Suppressor macrophage treated with lipopolysaccharide for 4 hours (primary cell): ENCODE measurements at places on chromosomes 5 and 9.

DNA sequence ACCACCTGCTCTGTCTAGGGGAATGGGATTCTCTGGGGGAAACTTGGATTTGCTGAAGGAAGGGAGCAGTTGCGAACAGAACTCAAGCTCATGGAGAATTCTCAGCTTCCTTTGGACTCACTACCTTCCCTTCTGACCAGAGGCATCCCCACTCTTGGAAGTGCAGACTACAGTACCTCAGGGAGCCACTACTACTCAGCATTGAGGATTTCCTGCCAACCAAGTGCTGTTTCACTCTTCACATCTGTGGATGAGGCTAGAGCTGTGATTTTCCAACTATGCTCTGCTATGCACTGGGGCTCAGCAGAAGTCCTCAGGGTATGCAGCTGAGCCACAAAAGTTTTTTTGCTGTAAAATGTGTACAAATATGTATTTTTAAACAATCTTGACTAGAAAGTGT, 43.9 kb downstream of the MACROH2A1 start:
- no peak for DNase-seq

GRCh38 chr5:133944263-133945185, 23.9 kb downstream of the C5orf15 start:
- DNase-seq: peak; percentile 70

GRCh38 chr9:87065981-87066380, 118.7 kb upstream of the GAS1 start:
- no peak for DNase-seq

GRCh38 chr9:36891341-36891811, 142.7 kb downstream of the PAX5 start:
- no peak for DNase-seq

DNA sequence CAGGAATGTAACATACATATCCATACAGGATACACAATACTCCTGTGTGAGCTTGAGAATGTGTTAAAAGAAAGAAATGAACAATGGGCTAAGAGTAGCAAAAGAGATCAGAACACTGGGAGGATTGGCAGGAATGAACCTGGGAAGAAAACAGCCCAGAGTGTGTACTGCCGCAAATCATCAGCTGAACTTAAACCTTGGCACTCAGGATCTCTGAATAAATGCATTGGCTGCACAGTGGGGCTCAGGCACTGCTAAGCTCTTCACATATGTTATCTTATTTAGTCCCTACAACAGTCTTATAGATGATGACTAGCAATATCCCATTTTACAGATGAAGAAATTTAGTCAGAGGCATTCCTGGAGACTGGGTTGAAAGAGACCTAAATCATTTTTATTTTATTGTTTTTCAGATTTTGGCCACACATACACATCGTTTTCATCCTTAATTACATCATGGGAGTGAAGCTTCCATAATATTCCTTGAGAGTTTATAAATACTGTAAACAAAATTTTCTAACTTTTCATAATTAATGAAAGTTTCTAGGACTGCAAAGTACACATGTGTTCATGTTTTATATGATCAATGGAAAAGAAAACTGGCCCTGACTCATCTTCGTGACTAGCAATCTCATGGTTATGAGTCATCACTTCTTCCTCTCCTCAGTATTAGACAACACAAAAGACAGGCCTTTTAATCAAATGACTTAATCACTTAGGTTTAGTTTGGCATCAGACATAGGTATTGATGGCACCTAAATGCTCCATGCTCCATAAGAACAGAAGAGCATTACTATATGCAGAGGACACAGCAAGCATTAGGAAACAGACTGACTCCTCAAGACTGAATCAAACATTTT, 59.2 kb downstream of the CDH18 start:
- peak; percentile 32 for DNase-seq

- DNase-seq: no peak
These were observed 150.0 kb downstream of the NTRK2 start for GRCh38 chr9:84819491-84819991.

DNA sequence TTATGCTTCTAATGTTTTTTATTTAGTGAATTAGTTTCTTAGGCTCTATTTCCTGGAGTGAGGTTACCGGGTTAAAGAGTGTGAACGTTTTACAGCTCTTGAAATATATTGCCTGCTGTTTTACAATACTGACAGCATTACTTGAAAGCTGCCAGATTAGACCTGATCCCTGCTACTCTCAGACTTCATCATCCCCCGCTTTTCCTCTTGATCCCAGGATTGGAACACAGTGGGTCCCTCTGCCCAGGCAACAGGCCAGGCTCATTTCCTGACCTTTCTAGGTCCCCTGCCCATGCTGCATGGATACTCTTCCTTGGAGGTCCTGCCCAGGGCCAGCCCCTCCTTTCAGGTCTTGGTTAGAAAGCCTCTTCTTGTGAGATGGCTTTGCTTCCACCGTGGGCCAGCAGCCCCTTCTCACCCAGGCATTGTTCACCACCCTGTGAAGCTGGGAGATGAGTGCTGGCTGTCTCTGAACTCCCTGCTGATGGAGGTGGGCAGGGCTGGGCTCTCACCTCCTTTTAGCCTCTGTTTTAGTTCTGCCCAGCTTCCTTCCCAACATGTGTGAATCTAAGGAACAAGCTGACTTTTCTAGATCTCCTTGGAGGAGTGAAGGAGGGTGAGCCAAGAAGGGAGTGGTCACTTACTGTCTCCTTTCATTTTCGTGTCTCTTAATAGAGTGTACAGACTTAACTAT, 15.5 kb upstream of the FAM120AOS start:
- peak; percentile 52 for DNase-seq

- DNase-seq: no peak
These were observed 258.5 kb upstream of the ADRA1B start for GRCh38 chr5:159657771-159658170.

DNA sequence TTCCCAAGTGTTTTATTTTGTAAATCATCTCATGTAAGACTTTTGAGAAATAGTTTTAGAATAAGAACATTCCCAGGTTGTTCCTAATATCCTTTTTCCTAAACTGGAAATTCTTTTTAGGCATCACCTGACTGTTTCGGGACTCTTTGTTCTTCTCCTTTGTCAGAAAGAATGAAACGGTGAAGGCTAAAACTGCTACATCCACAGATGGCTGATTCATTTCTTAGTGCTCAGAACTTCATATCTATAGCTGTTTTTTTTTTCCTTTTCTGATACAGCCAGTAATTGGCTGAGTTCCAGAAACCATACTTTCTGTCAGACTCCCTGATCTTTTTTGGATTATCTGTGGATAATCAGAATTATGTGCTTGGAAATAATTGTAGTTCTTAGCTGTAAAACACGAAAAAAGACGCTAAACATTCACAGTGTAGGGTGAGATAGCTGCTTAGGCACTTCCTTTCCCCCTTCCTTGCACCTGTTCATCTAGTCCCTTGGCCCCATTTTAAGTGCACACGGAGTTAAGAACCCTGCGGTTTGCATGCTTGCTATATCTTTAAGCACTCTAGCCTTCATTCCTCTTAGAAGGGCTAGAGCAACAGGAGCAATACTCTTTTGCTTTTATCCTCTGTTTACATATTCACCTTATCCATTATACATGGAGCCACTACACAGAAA, 283.9 kb downstream of the PJA2 start:
- no peak for DNase-seq

GRCh38 chr9:132007371-132008025, 72.2 kb downstream of the MED27 start:
- no peak for DNase-seq

DNA sequence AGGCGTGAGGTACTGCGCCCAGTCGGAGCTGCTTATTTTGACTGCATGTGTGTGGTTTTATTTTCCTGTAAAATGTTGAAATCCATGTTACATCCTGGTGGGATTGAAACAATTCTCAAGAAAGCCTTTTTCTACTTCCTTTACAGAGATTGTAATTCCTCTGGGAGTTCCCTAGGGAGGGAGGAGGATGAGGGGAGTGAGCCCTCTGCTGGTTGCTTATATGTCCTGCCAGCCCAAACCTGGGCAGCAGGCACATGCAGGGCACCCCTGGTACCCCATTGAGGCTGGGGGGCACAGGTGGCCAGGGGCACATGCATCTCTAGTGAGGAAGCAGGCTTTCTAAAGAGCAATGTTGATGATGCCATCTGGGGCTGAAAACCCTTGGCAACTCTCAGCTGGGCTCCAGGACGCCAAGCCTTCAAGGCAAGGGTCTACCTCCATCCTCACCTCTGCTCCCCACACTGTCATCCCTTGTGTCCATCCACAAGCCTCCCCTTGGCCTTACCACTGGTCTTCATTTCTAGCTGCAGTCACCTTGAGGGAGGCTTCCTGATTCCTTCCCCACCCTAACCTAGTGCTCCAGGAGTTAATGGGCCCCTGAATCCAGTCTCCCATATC, 84.7 kb upstream of the TNFSF8 start:
- peak; percentile 51 for DNase-seq

- DNase-seq: no peak
These were observed 2.1 kb upstream of the MARCHF6 start for GRCh38 chr5:10351199-10351905.

DNA sequence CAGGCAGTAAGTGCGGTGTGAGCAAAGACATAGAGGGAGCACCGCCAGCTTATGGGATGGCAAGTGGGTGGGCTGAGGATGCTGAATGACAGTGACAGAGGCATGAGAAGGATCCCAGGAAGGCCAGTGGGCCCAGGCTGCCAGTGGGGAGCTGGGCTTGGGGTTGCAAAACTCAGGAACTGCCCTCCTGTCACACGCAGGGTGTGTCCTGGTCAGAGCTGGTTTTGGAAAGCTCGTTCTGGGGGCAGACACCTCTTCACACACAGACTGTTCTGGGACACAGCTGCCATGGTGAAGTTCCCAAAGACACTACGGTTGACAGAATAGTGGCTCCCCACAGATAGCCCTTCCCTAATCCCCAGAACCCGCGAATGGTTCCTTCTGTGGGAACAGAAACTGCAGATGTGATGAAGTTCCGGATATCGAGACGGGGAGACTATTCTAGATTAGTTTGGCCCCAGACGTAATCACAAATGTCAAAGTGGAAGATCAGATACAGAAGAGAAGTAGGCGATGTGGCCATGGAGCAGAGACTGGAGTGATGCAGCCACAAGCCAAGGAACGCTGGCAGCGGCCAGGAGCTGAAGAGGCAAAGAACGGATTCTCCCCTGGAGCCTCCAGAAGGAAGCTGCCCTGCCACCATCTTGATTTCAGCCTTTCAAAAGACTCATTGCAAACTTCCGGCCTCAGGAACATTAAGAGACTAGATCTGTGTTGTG, 159.0 kb downstream of the COL23A1 start:
- no peak for DNase-seq

DNA sequence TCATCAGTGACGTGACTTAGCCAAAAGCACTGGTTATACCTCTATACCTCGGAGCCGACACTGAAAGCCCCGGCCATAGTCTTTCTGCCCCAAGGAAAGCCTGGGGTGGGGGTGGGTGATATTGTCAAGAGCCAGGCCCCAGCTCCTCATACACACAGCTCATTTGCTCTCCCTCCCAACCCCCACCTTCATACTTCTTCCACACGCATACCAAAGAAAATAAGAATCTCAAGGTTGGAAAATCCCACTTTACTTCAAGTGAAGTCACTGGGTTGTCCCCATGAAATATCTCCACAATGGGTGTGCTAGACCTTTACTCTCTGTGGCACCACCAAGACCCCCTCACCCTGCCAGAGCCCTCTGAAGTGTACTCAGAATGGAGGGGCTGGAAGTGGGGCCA, 27.1 kb upstream of the MGAT1 start:
- peak; percentile 75 for DNase-seq

GRCh38 chr5:159975462-159976019, 33.4 kb upstream of the TTC1 start:
- DNase-seq: no peak

- no peak for DNase-seq
These were observed 167.0 kb downstream of the TTC39B start for GRCh38 chr9:15140051-15140450.

DNA sequence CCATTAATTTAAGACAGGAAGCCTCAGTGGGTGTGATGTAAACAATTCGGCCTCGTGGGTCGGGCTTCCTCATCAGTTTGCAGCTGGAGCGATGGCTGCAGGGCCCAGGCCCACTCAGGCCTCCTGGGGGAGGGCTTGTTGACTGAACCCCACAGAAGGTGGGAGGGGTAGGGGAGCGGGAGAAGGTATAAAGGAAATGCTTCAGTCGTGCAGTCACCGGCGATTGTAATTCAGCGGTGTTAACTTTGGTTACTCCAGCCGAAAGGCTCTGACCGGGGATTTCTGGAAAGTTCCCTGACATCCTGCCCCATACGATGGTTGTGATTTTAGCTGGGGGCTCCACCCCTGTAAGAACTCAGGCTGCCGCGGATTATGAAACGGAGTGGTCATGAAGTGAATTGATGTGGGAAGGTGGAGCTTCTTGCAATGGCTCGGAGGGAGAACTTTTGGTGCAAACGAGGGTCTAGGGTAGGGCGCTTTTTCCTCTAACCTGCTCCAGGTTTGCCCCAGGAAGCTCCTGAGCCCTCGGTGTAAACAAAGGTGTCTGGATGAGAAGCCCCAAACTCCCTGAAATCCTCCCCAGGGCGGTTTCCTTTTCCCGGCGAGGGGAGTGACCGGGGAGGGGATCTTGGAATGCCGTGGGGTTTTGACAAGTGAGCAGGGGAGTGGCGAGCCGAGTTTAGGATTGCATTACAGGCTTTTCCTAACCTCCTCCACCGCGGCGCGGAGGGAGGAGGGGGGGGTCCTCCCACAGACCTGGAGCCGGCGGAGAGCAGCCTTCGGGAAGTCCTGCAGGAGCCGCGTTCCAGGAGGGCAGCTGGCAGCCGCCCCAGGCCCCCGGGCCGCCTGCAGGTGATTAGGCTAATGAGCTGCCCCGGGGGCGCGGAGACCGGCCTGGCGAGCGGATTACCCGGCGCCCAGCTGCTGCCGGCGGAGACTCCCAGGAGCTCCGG, 215.5 kb downstream of the PDZD2 start:
- peak; percentile 22 for DNase-seq

GRCh38 chr9:131539223-131539923, 6.0 kb upstream of the PRRT1B start:
- DNase-seq: no peak

DNA sequence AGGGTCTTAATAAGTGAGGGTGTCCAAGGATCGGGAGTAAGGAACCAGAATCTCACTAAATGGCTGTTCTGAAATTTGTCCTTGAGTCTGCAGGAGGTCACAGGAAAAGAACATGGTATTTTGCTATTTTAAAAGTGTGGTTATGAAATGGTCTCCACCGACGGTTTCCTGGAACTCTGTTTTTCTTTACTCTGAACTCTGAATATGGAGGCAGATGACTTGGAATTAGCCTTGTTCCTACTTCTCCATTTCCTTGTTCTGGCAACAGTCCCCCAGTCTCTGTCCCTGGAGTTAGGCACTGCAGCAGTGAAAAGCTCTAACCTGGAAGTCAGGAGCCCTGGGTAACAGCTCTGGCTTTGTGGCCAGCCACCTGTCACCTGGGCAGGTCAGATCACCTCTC, 46.6 kb upstream of the C5orf58 start:
- DNase-seq: peak; percentile 38

DNA sequence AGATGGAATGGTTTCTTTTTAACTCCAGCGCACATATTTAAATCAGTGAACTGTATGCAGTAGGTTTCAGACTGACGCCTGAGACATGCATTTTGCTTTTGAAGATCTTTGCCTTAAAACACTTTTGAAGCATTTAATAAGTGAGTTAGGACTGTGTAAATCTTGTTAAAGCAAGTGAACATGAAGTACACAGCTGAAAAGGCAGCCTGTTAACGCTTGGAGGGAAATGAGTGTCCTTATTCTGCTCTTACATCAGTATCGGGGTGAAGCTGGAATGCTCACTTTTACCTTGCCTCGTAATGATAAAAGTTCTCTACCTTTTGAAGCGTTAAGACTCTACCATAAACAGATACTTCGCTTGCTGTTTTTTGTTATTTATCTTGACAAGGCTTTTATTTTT, 552.2 kb downstream of the ZNF608 start:
- DNase-seq: no peak
